ENCODE measurements at places on chromosomes 11 and 22.
A peak's percentile ranks its signal among the peaks of the same experiment; 100 is the strongest.

GRCh38 chr11:125273519-125274000, 109.0 kb downstream of the PKNOX2 start:
- no peak for DNase-seq

DNA sequence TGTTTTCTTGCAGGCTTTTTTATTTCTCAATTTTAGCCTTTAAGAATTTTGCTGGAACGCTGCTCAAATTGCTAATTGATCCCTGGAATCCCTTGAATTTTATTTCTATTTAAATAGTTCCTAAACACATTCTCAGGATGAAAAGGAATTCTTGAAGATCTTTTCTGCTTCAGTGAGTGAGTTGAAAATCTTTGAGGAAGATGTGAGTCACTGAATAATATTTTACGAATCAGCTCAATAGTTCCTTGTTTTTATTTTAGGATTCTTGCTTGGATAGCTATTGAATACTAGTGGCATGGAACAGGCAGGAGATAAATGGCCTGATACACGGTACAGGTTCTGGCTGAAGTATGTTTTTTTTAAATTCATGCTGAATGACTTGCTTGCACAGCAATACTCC, 194.6 kb upstream of the CCDC90B start:
- DNase-seq = no peak

- DNase-seq = peak; percentile 21
These were observed 3.5 kb upstream of the MRPL48 start for GRCh38 chr11:73784080-73784634.

GRCh38 chr11:6988506-6988905, 31.6 kb downstream of the ZNF214 start:
- DNase-seq = no peak

GRCh38 chr11:123406441-123407129, 23.5 kb upstream of the GRAMD1B start:
- no peak for DNase-seq

GRCh38 chr11:74683941-74684481, 47.2 kb downstream of the CHRDL2 start:
- DNase-seq = no peak
